ENCODE measurements at places on chromosomes 11 and 22. TPM values are rescaled to one million over a fixed set of nuclear protein-coding genes. Genes with fewer than 3 reads are reported as not detected.

GRCh38 chr11:75502138-75502537, 23.6 kb downstream of the GDPD5 start:
- no peak for DNase-seq

- no peak for DNase-seq
These were observed 3.5 kb upstream of the GLB1L3 start for GRCh38 chr11:134272381-134273316.

- DNase-seq: no peak
These were observed 5.0 kb downstream of the ASCL2 start for GRCh38 chr11:2265396-2265795.

- no peak for DNase-seq
These were observed 450.4 kb downstream of the BRD1 start for GRCh38 chr22:49377306-49377705.

DNA sequence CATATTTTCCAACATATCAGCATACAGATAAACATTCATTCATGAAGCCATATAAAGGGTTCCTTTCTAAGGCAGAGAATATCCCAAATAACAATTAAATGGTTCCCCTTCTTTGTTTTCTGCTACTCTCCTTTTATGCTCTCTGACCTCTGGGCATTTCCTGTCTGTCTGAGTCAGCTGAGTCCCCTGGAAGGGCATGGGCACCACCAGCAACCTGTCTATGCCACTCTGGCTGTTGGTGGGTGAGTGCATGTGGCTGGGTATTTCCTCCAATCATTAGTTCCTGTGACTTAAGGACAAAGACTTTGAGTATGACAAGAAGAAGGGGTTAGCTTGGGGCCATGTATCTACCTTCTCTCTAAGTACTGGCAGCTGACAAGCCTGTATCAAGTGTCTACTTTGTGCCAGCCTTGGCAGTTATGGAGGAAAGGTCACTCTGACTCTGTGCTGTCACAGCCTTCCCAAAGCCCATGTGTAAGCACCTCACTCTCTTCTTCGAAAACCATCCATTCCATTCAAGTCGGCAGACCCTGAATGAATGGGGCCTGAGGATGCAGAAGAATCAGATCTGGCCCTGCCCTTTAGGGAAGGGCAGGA, 86.3 kb upstream of the PHOX2A start:
- DNase-seq: no peak

DNA sequence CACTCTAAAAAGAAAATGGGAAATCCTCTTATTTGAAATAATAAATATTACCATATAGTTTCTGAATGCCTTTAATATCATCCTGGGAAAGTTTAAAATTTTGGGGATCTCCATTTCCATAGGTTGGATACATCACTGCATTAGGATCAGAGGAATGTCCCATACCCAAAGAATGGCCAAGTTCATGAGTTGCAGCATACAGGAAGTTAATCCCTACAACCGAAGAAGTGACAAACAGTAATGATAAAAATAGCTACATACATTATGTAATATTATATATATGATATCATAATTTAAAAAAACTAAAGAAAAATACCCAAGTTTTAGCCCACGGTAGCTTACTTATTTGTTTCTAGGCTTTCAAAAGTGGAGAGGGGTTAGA, 7.4 kb downstream of the MMP7 start:
- no peak for DNase-seq

Gene MPPED2
- total RNA-seq: 10.3 TPM

Gene TRPC6
- total RNA-seq: 0.77 TPM

GRCh38 chr11:46305295-46305694, 27.8 kb downstream of the CREB3L1 start:
- DNase-seq: no peak

Gene ELFN2
- total RNA-seq: 0.21 TPM

Gene RAB38
- 0.90 TPM for total RNA-seq

- DNase-seq: no peak
These were observed 466.5 kb downstream of the FAM181B start for GRCh38 chr11:82267186-82267585.

DNA sequence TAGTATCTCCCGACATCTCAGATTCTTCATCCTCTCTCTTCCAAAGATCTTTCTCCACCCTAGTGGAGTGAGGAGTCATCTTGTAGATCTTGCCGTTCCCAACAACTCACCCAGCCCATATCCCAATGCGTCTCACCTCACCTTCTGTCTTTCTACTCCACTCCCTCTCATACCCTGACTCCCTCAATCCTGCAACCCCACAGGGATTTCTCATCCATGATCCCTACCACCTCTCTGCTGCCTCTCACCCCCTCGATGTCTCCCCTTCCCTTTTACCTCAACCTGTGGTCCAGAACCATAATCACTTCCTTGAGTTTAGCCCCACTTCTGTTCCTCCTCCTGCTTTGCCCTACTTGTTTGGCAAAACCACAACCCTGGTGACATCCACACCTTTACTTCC, 41.7 kb downstream of the OTOG start:
- DNase-seq: no peak

DNA sequence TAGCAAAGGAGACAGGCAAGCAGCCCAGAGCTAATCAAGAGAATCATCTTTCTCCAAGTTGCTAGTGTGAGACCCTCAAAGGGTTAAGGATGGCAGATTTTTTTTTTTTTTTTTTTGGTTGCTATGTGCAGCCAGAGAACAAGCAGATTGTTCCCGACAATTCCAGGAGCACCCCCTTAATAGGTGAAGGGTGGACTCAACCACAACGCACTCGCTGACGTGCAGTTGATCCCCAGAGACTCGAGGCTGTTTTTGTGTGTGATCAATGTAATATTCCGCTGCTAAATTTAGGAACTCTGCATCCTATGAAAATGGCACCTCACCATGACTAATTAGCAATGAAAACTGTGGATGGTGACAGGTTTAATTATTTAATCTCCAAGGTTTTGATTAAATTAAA, 789.0 kb downstream of the KCNA4 start:
- DNase-seq: no peak

DNA sequence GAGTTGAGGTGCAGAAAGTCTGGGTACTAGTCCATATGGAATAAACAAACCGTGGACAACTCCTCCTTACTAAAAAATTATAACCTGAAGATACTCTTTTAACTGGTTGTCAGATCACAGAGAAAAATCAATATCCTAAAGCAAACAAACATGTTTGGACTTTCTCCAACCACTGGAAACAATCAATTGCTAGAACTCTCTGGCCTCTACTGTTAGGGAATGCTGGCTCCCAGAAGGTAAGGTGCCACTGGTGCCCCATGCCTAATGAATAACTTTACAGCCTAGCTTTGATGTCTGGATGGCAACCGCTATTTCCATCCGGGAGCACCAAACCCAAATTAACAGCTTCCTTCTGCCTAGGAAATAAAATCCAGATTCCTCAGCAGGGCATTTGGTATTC, 74.5 kb downstream of the AMBRA1 start:
- no peak for DNase-seq
